Psoas muscle (tissue), 8 donors: ENCODE measurements at places on chromosomes 16 and 17. TPM values are rescaled to one million over a fixed set of nuclear protein-coding genes. Genes with fewer than 3 reads are reported as not detected.

The ZNF778 gene
- 9.0 TPM for polyA plus RNA-seq

The CCL1 gene
- not detected for polyA plus RNA-seq

The CHP2 gene
- 0.05 TPM for polyA plus RNA-seq

The KRT35 gene
- not detected for polyA plus RNA-seq

The C1QTNF1 gene
- polyA plus RNA-seq, result 22.6 TPM

The KRTAP3-1 gene
- polyA plus RNA-seq, result not detected

The GNAO1 gene
- 0.35 TPM for polyA plus RNA-seq

The IGF2BP1 gene
- polyA plus RNA-seq, result not detected

The BCL6B gene
- polyA plus RNA-seq, result 2.0 TPM

The SLC2A4 gene
- 127 TPM for polyA plus RNA-seq

The PRSS33 gene
- polyA plus RNA-seq, result not detected

The CLEC18B gene
- 0.36 TPM for polyA plus RNA-seq

The LYRM1 gene
- 54.0 TPM for polyA plus RNA-seq

The GAS2L2 gene
- 0.15 TPM for polyA plus RNA-seq

The COX6A2 gene
- polyA plus RNA-seq, result 1,633 TPM

The HGS gene
- polyA plus RNA-seq, result 62.3 TPM

The CRYBA1 gene
- not detected for polyA plus RNA-seq

The CLDN7 gene
- 0.83 TPM for polyA plus RNA-seq

The RAC3 gene
- 0.83 TPM for polyA plus RNA-seq

The RPL23 gene
- 2,332 TPM for polyA plus RNA-seq

The EVI2A gene
- 0.34 TPM for polyA plus RNA-seq

The CCR7 gene
- polyA plus RNA-seq, result not detected

The NLRC3 gene
- polyA plus RNA-seq, result 0.25 TPM

The DOK4 gene
- 1.5 TPM for polyA plus RNA-seq

The CLEC3A gene
- not detected for polyA plus RNA-seq

The CPNE7 gene
- 0.21 TPM for polyA plus RNA-seq

The ARHGAP44 gene
- polyA plus RNA-seq, result 0.99 TPM

The TMIGD1 gene
- not detected for polyA plus RNA-seq

The FBXO39 gene
- not detected for polyA plus RNA-seq

The P2RX5 gene
- 30.5 TPM for polyA plus RNA-seq

The SLC16A6 gene
- polyA plus RNA-seq, result 31.1 TPM

The ASPA gene
- 0.68 TPM for polyA plus RNA-seq

The LITAFD gene
- polyA plus RNA-seq, result not detected

The KRTAP17-1 gene
- polyA plus RNA-seq, result not detected

The TMEM235 gene
- not detected for polyA plus RNA-seq

The HSD17B1 gene
- 1.3 TPM for polyA plus RNA-seq

The CDK5R1 gene
- polyA plus RNA-seq, result 1.1 TPM

The ACAP1 gene
- 2.4 TPM for polyA plus RNA-seq

The SMTNL2 gene
- 210 TPM for polyA plus RNA-seq

The STAC2 gene
- polyA plus RNA-seq, result 0.35 TPM

The TNFRSF17 gene
- polyA plus RNA-seq, result 0.08 TPM
